Activated CD4-positive, alpha-beta T cell treated with anti-CD3 and anti-CD28 coated beads for 24 hours (primary cell): ENCODE measurements at places on chromosomes 1 and 21.
A peak's percentile ranks its signal among the peaks of the same experiment; 100 is the strongest.

- DNase-seq: no peak
Measured at GRCh38 chr1:32901823-32902534, 790 bp upstream of the TMEM54 start.

DNA sequence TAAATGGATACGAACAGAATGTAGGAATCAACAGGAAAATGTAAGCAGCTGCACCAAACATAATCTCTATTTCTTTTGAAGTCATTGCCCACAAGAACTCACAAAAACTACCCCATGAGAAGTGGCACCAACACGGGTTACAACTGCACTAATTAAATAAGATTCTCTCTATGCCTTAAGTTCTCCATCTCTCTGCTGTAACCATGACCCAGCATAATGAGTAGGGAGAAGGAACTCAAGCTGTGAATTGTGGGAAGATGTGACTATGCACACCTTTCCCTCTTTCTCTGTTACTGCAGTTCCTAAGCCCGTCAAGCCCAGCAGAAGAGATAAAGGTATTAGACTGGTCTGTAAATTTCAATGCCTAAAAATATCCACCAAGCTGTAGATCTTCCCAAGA, 614.0 kb downstream of the USP25 start:
- DNase-seq: no peak

GRCh38 chr1:200512191-200512590, 102.4 kb upstream of the ZNF281 start:
- DNase-seq: no peak

GRCh38 chr1:67759692-67760029, 73.6 kb downstream of the GNG12 start:
- no peak for DNase-seq

- no peak for DNase-seq
Measured at GRCh38 chr1:236689713-236690569, 3.6 kb downstream of the ACTN2 start.

- no peak for DNase-seq
Measured at GRCh38 chr1:80566123-80566522, 1234.6 kb upstream of the ADGRL2 start.

DNA sequence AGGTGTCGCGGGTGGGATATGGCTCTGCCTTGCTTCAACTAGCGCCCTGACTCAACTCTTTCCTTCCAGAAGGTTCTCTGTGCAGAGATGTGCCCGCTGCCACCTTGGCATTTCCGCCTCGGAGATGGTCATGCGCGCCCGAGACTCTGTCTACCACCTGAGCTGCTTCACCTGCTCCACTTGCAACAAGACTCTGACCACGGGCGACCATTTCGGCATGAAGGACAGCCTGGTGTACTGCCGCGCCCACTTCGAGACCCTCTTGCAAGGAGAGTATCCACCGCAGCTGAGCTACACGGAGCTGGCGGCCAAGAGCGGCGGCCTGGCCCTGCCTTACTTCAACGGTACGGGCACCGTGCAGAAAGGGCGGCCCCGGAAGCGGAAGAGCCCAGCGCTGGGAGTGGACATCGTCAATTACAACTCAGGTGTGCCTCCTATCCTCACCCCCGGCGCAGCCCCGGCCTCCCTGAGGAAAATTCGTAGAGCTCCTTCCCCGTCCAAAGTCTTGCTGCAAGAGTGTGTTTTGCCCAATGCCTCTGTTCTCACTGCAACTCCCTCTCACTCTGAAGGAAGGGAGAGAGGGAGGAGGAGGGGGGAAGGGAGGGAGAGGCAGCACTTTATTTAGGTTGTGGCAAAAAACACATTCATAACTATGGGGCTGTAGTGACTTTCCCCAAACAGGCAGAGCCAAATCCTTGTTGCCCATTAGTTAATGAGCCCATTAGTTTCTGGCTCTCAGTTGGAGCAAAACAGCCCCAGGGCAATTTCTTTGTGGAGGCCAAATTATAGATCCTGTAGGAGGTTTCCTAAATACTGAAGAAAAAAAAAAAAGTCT, 4.3 kb downstream of the LHX9 start:
- DNase-seq: no peak

DNA sequence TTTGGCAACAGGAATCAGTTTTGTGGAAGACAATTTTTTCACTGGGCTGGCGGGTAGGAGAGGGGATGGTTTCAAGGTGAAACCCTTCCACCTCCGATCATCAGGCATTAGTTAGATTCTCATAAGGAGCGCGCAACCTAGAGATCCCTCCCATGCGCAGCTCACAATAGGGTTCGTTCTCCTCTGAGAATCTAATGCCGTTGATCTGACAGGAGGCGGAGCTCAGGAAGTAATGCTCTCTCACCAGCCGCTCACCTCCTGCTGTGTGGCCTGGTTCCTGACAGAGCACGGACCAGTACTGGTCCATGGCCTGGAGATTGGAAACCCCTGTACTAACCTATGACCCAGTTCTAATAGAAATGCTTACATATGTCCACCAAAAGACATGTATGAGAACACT, 96.6 kb upstream of the KIAA1614 start:
- DNase-seq: no peak

DNA sequence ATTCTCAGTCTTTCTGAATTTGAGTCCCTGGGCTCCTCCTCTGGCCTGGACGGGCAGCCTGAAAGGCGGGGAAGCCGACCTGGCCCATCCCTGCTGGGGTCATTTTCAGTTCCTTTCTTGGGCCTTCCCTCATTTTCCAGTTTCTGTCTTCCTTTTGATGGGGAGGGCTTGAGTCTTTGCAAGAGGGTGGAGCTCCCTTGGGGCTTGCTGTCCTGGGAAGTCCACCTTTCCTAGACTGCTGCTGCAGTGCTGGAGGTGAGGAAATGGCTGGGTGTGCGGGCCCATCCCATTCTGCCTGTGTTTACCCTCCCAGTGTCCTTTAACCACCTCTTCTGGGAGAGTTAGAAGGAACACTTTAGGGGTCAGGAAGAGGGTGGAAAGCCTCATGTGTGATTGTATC, 40.4 kb upstream of the SYNC start:
- no peak for DNase-seq

- DNase-seq: no peak
Measured at GRCh38 chr1:240114222-240114621, 22.5 kb downstream of the FMN2 start.

GRCh38 chr1:197915862-197916499, 1.2 kb upstream of the LHX9 start:
- no peak for DNase-seq

- no peak for DNase-seq
Measured at GRCh38 chr1:234154320-234155251, 218.7 kb upstream of the COA6 start.

- no peak for DNase-seq
Measured at GRCh38 chr1:241275981-241276380, 81.0 kb downstream of the RGS7 start.

GRCh38 chr1:19988267-19989006, 9.0 kb upstream of the PLA2G2A start:
- DNase-seq: no peak

DNA sequence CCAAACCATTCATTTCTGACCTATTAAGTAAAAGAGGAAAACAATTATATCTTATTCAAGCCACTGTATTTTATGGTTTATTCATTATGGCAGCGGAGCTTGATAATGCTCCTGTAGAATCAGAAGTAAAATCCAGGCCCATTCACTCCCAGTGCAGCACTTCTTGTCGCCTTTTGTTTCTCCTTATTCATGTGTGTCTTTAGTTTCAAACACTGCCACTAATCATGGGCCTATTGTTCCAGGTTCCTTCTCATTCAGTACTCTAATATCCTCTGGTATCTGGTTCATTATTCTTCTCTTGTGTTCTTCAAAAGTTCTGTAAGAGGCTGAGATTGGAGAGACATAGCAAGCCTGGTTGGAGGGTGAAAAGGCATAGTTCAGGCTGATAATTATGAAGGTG, 218.3 kb downstream of the LRRIQ3 start:
- DNase-seq: no peak

- DNase-seq: no peak
Measured at GRCh38 chr1:201325678-201326060, 42.4 kb downstream of the PKP1 start.

GRCh38 chr1:115402753-115403184, 64.7 kb upstream of the NGF start:
- no peak for DNase-seq

- DNase-seq: no peak
Measured at GRCh38 chr1:215544566-215544965, 22.5 kb upstream of the KCTD3 start.

- DNase-seq: no peak
Measured at GRCh38 chr1:25607123-25607522, 9.5 kb upstream of the MAN1C1 start.

GRCh38 chr1:212928323-212929291, 21.7 kb upstream of the VASH2 start:
- no peak for DNase-seq

- DNase-seq: no peak
Measured at GRCh38 chr1:39899611-39900538, 1.8 kb downstream of the MYCL start.

- DNase-seq: no peak
Measured at GRCh38 chr1:117371441-117372151, 4.3 kb downstream of the MAN1A2 start.

- DNase-seq: no peak
Measured at GRCh38 chr1:230567221-230567575, 75.1 kb upstream of the COG2 start.

DNA sequence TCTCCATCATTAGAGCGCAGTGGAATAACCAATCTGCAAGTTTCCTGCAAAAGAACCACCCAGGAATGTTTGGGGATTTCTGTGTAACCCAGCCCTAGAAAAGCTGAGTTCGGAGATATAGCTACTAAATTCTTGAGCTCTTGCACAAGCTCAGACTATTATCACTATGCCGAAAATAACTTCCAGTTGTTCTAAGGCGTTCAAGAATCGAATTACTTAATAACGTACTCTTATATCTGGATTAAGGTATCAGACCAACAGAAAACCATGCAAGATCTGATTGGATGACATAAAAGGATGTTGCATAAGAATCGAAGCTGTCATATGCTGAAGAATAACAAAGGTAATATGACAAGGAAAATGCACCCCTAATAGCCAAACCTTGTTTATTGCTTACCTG, 7.5 kb upstream of the LAMC2 start:
- no peak for DNase-seq

DNA sequence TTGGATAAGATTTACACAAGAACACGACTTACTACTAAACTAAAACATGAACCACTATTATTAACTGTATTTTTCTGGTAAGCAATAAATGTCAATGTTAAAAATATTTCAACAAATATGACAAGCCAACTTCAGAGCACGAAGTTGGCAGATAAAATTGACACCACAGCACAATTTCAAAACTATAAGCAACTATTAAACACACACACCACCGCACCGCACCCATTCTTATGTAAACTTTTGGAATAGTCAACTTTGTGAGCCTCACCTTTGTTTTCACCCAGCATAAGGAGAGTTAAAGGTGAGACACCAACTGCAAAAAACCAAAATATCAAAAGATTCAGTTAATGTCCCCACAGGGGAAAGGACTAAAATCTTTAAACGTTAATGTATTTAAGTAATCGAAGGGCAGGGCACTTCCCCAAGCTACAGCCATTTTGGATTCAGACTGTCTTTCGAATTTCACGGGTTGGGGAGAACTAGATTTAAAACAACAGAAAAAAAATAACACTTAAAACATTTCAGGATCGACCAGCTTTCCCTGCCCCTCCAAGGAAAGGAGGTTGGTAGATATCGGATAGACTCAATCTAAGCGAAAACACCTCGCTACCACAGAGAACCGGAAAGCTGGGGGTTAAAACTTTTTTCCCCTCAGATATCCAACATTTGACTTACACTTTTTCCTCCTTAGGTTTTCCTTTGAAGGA, 872 bp downstream of the GPBP1L1 start:
- no peak for DNase-seq

- DNase-seq: no peak
Measured at GRCh38 chr1:234938924-234939323, 189.7 kb downstream of the TOMM20 start.

GRCh38 chr1:10873189-10873588, 76.7 kb upstream of the CASZ1 start:
- no peak for DNase-seq

- no peak for DNase-seq
Measured at GRCh38 chr1:51605961-51606723, 10.8 kb upstream of the OSBPL9 start.

DNA sequence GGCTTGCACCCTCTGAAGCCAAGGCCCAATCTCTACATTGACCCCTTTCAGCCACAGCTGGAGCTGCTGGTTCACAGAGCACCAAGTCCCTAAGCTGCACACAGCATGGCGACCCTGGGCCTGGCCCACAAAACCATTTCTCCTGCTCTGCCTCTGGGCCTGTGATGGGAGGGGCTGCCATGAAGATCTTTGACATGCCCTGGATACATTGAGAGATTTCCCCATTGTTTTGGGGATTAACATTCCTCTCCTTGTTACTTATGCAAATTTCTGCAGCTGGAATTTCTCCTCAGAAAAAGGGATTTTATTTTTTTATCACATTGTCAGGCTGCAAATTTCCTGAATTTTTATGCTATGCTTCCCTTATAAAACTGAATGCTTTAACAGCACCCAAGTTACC, 235.8 kb downstream of the COL11A1 start:
- DNase-seq: no peak

DNA sequence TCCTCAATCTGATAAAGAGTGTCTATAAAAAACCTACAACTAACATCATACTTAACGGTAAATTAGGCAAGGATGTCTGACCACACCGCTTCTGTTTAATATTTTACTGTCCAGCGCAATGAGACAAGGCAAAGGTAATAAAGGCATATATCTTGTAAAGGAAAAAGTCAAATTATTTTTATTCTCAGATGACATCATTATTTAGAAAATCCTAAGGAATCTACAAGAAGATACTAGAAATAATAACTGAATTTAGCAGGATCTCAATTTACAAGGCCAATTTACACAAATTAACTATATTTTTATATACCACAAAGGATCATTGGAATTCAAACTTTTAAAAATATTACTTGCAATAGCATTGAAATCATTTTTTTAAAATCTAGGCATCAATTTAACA, 29.4 kb downstream of the GJA4 start:
- DNase-seq: no peak

GRCh38 chr1:40338745-40339419, 21.8 kb upstream of the COL9A2 start:
- DNase-seq: peak; percentile 84

DNA sequence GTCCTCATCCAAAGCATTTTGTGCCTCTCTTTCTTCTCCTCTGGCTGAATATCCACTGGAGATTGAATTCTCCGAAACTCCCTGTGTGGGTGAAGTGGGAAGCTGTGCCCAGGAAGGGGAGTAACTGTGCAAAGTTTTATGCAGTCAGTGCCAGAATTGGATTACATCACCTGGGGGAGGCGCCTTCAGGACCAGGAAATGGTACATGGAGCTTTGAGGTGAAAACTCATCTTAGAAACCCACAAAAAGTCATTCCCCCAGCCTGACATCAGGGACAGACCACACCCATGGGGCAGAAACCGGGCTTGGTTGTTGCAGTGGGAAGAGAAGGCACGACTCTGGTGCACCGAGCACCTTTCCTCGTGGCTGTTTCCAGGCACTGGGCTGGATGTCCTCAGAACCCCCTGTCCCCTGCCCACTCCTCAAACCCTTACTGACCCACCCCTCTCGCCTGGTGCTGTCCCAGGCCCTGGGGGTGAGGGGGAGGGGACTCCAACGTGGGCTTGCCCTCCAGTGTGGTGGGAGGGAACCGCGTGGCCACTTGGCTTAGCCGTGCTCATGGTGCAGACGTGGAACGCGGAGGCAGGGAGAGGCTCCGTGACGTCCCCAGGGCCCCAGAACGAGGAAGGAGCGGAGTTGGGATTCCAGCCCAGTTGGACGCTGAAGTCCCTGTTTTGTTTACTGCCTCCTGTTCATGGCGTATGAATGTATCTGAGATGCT, 15.7 kb downstream of the TFF3 start:
- no peak for DNase-seq

- DNase-seq: no peak
Measured at GRCh38 chr1:92754000-92754718, 30.7 kb downstream of the EVI5 start.

GRCh38 chr21:40504825-40505224, 342.1 kb downstream of the DSCAM start:
- DNase-seq: no peak
